Activated naive CD4-positive, alpha-beta T cell (primary cell): ENCODE measurements at places on chromosomes 5 and 9.

- no peak for DNase-seq
Measured at GRCh38 chr5:6488021-6488420, 39.4 kb downstream of the UBE2QL1 start.

DNA sequence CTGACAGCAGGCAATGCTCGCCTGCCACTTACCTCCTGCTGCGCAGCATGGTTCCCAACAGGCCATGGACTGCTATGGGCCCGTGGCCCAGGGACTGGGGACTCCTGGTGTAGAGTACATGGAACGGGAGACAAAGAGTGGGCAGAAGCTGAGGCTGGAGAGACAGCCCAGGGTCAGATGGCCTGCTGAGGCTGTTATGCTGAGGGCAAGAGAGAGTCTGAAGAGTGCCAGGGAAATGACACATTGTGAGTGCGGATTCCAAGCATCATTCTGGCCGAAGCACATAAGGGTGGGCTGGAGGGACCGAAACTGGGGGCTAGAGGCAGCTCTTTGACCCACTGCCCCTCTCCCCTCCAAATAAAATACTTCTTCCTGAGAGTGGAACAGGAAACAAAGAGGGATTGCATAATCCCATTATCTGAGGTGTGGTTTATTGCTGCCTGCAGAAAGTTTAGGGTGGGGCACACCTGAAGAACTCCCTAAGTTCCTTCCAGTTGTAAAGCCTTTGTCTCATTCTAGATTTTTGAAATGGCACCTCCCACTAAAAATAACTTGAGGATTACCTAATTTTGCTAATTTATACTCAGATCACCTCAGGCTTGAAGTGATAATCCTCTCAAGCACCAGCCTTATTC, 158.1 kb downstream of the ATP10B start:
- DNase-seq: no peak

DNA sequence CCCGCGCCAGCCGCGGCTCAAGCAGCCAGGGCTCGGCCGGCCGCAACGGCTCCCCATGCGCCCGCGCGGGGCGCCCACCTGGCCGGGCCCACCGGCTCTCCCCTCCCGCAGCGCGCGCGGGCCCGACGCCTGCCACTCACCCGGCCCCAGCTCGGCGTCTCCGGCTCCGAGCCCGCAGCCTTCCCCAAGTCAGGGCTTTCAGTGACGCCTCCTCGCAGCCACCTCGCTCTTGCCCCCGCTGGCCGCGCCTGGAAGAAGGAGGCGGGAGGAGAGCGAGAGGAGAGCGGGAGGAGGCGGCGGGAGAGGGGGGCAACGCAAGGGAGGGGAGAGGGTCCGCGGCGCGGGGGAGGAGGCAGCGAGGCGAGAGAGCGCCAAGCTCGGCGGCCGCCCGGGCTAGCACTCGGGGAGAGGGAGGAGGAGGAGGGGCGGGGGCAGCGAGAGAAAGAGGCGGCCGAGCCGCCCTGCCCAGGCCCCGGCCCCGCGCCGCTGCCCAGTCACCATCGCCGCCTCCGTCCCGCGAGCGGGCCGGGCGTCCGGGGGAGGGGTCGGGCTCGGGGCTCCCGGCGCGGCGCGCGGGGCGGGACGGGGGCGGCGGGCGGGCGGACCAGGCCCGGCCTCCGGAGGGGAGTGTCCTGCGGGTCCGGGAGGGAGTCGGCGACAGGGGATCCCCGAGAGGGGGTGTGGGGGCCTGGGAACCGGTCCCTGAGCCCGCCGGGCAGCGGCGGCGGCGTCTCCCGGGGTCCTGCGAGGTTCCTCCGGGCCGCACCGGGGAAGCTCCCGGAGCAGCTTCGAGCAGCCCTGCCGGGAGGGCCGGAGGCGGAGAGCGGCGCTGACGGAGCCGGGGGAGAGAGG, at the start of gene LHFPL2:
Gene LHFPL2, minus strand, starts transcription at position 414 of the 852 bp plus-strand sequence. CDS start 138,559 bp downstream, outside the sequence.
- DNase-seq: no peak

DNA sequence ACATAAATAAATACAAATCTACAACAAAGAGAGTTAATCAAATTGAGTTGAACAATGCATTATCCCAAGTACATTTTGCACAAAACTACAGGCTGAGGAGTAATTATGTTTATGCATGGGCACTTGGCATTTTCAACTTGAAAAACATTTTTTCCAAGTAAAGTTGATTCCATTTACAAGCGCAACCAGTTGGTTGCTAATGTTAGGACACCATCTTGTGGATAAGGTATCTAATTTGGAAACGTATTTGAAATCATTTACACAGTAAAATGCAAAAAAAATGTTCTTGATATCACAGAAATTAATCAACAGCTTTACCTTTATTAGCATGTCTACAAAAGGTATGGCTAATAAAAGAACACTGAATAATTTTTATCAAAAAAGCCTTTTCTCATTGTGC, 18.8 kb downstream of the FTMT start:
- no peak for DNase-seq

DNA sequence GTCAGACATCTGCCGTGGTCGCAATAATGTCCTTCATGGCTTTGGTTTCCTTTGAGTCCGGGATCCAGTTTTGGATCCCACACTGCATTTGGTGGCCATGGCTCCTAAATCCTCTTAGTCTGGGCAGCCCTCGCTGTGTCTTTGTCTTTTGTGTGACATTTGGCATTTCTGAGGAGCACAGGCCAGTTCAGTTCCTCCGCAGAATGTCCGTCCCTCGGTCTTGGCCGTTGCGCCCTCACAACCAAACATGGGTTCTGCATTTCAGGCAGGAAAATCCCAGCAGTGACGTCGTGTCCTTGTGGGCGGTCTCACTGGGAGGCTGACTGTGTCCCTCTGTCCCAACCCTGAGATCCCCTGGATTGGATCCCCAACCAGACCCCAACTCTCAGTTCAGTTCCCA, 172.9 kb upstream of the PPP1R26 start:
- no peak for DNase-seq

GRCh38 chr5:7753596-7753995, 97.3 kb downstream of the CFAP90 start:
- DNase-seq: no peak

- no peak for DNase-seq
Measured at GRCh38 chr9:120892748-120893610, 16.0 kb upstream of the PHF19 start.

- no peak for DNase-seq
Measured at GRCh38 chr5:171435908-171436307, 16.5 kb downstream of the FGF18 start.

DNA sequence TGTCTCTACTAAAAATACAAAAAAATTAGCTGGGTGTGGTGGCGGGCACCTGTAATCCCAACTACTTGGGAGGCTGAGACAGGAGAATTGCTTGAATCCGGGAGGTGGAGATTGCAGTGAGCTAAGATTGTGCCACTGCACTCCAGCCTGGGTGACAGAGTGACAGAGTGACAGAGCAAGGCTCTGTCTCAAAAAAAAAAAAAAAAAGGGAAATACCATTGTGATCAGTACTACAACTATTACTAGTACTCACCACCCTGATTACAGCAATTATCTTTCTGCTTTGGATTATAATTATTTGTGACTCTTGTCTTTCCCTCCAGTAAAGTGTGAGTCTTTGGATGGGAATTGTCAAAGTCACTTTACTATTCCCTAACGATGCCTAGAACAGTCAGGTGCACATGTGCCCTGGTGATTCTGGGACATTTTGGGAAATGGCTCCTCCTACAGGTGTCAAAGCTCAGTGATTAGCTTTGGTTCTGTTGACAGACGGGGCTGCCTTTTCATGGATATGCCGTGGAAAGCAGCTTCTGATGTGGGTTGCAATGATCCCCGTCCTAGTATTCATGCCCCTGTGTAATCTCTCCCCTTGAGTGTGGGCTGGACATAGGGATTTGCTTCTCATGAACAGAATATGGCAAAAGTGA, 31.8 kb upstream of the FRRS1L start:
- DNase-seq: no peak

DNA sequence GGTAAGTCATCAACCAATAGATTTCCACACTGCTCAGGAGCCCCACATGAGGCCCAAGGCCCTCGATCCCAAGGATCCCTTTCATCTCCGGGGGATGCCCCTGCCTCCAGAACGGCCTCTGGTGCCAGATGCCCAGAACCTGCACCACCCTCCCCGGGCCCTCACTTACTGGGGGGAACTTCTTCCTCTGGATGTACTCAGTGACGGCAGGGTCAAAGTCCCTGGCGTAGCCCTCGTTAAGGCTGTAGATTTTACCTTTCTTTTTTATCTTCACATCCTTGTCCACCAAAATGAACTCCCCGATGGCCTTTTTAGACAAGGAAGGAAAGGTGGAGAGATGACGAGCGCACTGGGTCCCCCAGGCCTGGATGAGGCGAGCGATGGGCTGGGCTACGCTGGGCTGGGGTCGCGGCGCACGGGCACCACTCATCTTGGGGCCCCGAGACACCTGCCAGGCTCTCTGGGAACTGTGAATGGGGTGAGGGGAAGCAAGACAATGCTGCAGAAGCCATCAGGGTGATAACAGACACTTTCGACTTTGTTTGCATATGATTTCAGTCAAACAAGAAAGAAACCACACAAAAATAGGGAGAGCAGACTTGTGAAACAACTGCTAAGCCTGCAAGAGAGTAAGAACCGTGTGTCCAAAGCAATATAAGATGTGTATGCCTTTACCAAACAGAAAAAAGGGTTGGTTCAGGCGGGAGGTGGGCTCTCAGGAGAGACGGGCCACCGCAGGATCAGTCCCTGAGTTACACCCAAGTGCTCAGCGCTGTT, 13.2 kb upstream of the FBP2 start:
- no peak for DNase-seq

GRCh38 chr5:14301186-14301585, 158.0 kb downstream of the TRIO start:
- DNase-seq: no peak

GRCh38 chr9:79623799-79624721, 52.3 kb downstream of the TLE4 start:
- no peak for DNase-seq

- no peak for DNase-seq
Measured at GRCh38 chr5:106094204-106094607, 1576.5 kb downstream of the EFNA5 start.

- no peak for DNase-seq
Measured at GRCh38 chr9:135359764-135360163, 119.8 kb upstream of the PPP1R26 start.

GRCh38 chr5:179870952-179871351, 12.3 kb upstream of the MRNIP start:
- no peak for DNase-seq

DNA sequence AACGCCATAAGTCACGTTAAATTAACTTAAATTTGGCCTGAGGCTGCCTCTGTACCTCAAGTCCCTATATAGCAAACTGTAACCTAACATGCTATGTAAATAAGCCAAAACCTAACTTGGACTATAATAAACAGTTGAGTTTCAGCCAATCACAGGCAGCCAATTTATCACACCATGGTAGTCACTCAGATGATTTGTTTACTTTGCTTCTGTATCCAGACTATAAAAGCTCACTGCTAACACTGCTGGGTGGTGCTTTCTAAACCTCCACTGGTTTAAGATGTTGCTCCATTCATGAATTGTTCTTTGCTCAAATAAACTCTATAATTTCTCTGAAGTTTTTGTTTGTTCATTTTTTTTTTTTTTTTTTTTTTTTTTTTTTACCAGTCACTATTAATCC, 62.8 kb downstream of the TRPM3 start:
- no peak for DNase-seq

- DNase-seq: no peak
Measured at GRCh38 chr5:133698259-133698554, 85.9 kb upstream of the FSTL4 start.

DNA sequence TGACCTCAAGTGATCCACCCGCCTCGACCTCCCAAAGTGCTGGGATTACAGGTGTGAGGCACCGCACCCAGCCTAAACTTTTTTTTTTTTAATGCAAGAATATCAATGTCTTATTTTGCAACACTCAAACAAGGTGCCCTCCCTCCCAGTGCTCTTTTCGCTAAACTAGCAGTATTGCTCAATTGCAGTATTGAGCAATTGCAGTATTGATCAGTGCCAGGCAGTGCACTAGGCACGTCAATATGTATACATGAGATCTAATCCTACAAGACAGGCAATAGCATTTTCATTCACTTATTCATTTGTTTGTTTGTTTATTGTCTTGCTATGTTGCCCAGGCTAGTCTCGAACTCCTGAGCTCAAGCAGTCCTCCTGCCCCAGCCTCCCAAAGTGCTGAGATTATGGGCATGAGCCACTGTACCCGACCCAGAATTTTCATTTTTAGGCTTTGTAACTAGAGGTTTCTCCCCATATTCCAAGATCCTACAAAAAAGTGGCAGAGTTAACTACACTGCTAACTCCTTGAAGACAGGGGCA, 94.5 kb downstream of the TTLL11 start:
- DNase-seq: no peak

DNA sequence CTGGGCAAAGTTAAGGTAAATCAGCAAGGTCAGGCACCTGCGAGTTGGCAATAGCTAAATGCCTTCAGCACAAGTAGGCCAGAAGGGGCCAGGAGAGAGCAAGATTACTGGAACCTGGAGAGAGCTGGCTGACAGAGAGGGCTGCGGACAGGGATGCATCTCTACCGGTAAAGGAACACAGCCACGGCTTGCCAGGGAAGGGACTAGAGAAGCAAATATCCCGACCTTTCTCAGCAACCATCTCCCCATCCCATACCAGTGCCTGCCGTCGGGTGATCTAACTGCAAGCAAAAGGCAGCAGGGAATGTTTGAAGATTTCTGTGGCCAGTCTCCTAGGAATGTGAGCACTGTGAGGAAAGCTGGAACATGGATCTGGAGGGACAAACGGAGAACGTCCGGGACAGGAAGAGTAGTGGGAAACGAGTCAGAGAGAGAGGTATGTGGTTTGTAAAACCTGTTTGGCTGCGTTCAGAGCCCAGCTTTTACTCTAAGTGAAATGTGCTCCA, 15.9 kb upstream of the ABLIM3 start:
- no peak for DNase-seq

DNA sequence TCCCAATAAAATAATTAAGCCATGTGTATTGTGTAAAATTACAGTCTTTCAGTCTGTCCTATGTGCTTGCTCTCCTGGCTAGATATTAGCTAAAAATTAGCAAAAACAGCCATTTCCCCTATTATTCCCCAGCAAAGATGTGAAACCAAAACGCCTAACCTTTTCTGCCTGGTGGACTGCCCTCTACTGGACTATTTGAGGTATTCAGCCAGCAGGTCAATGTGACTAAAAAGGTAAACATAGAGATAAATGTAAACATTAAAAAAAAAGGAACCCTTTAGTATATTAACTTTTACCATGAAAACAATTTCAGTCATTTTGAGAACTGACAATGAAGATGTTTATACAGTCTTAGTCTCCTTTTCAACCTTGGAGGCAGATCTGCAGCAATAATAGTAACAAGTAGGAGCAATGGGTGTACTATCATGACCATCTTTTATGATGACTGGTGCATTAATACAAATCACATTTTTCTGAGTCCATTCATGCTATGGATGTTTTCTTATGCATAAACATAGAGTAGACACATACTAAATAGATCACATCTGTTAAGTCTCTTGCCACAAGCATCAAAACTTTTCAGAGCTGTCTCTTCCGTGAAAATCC, 10.1 kb downstream of the ATG12 start:
- DNase-seq: no peak

- no peak for DNase-seq
Measured at GRCh38 chr9:126482361-126483044, 131.2 kb upstream of the LMX1B start.

DNA sequence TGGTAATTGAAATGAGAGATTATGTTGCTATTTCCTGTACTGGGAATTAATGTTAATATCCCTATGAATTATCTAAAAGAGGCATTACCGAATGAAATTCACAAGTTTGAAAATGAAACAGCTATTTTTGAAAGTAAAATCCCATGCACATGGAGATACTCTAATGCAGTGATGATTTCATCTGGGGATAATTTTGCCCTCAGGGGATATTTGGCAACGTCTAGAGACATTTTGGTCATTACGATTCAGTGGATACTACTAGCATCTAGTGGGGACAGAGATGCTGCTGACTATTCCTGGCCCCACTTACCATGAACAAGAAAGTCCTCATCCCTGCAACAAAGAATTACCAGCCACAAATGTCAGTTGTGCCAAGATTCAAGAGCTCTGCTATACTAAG, 500.9 kb downstream of the EFNA5 start:
- no peak for DNase-seq
